ENCODE measurements at places on chromosomes 7 and 10.

GRCh38 chr10:105149371-105149891 lies 508.3 kb downstream of the SORCS3 start:
- no peak for DNase-seq

DNA sequence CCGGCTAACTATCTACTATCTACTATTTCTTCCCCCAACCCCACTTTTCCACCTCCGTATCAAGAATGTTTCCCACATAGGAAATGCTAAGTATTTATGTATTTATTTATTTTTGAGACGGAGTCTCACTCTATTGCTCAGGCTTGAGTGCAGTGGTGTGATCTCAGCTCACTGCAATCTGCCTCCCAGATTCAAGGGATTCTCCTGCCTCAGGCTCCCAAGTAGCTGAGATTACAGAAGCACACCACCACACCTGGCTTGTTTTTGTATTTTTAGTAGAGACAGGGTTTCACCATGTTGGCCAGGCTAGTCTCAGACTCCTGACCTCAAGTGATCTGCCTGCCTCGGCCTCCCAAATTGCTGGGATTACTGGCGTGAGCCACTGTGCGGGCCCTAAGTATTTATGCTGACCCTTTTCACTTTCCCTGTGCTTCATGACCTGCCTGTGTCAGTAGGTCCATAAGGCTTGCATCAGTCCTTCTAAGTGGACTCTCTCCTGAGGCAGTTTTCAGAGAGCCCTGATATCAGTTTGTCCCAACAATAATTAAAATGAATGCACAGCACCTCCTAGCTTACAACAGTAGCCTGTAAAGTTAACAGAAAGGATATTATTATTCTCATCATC lies 25.7 kb upstream of the FBXW4 start:
- no peak for DNase-seq

GRCh38 chr10:74310652-74311257 lies 159.7 kb downstream of the ADK start:
- DNase-seq, result no peak

DNA sequence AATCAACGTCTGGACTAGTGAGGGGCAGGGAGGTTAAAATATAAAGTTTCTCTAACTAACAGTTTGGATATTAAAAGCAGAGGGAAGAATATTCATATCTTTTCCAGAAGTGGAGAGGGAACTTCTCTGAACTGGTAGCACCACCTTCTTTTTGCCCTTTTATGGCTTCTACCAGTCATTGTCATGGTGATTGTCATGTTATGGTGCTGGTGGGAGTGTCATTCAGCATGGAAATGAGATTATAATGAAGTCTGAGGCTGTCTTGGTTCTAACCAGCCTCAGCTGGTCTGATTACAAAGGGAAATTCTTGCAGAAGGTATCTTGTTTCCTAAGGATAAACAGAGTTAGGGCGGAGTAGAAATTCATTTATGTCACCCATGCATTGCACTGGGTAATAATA lies 523.8 kb downstream of the ZWINT start:
- DNase-seq, result no peak

- no peak for DNase-seq
Observed at GRCh38 chr7:80791509-80791929, 127.3 kb downstream of the SEMA3C start.

- DNase-seq, result no peak
Observed at GRCh38 chr10:131996466-131997365, 15.0 kb upstream of the BNIP3 start.

- DNase-seq, result no peak
Observed at GRCh38 chr10:73405556-73405955, 8.3 kb downstream of the ANXA7 start.

DNA sequence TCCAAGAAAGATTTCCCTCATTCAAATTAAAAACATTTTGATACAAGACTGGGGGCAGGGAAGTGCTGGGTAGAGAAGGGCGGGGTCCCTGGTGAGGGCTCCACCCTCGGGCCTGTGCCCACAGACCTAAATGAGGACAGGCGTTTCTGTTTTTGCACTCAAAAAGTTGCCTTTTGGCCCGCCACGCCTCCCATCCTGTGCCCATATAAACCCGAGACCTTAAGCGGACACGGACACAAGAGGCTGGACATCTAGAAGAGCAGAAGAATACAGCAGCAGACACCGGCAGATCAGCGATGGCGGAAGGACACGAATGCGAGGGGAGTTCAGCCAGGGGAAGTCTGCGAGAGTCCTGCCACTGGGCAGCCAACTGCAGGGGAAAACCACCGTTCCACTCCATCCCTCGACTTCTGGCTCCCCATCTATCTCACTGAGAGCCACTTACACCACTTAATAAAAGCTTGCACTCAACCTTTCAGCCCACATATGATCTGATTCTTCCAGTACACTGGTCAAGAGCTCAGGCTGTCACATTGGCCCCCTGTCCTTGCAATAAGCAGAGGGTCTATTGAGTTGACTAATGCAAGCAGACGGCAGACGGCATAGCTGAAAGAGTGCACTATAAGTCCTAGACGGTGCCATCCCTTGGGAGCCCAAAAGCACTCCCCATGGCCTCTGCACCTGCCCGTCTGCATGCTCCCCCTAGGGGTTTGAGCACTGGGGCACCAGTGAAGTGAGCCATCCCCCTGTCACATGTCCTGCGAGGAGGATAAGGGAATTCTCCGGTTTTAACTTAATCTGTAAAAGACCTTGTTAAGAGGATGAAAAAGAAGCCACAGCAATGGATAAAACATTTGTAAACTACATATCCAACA lies 181.8 kb upstream of the PRSS1 start:
- DNase-seq, result no peak

- peak; percentile 49 for DNase-seq
Observed at GRCh38 chr10:49115015-49115795, at the start of gene VSTM4. TSS of gene VSTM4 (minus strand) at chr10:49115522. CDS start at chr10:49115485, 37 bp downstream.

GRCh38 chr7:14069961-14070360 lies 80.5 kb upstream of the ETV1 start:
- no peak for DNase-seq

DNA sequence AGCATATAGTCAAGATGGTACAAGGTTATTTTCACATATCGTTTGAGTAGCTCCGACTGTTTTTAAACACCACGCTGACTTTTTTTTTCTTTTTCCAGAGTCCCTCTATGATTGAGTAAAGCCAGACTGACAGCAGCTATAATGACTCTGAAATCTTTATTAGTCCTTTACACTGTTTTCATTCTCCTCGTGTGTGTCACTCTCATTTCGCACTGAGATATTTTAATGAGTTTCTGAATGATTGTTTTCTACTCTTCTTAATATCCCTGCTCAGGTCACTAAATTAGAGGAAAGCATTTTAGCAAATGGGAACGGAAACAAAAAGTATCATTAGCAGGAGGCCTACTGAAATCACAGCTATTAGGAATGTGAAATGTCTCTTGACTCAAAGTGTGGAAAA lies 162.3 kb upstream of the MTPN start:
- DNase-seq, result no peak

GRCh38 chr10:69840773-69841172 lies 39.1 kb downstream of the COL13A1 start:
- no peak for DNase-seq

DNA sequence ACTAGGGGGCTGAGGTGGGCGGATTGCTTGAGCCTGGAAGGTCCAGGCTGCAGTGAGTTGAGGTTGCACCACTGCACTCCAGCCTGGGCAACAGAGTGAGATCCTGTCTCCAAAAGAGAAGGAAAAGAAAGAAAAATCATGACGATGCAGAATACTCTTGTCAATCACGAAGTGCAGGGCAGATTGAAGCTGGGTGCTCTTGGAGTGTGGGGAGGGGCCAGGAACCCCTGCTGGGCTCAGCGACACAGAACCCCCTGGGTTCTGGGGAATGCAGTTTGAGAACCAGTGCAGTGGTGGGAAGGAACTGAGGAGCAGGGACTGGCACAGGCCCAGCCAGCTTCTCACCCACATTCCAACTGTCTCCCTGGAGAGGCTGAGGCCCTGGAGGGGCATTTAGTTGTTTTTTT lies 10.8 kb upstream of the INTS1 start:
- peak; percentile 63 for DNase-seq

GRCh38 chr10:124006526-124006925 lies 86.9 kb downstream of the CHST15 start:
- no peak for DNase-seq

- no peak for DNase-seq
Observed at GRCh38 chr10:4271193-4271592, 486.2 kb upstream of the KLF6 start.

DNA sequence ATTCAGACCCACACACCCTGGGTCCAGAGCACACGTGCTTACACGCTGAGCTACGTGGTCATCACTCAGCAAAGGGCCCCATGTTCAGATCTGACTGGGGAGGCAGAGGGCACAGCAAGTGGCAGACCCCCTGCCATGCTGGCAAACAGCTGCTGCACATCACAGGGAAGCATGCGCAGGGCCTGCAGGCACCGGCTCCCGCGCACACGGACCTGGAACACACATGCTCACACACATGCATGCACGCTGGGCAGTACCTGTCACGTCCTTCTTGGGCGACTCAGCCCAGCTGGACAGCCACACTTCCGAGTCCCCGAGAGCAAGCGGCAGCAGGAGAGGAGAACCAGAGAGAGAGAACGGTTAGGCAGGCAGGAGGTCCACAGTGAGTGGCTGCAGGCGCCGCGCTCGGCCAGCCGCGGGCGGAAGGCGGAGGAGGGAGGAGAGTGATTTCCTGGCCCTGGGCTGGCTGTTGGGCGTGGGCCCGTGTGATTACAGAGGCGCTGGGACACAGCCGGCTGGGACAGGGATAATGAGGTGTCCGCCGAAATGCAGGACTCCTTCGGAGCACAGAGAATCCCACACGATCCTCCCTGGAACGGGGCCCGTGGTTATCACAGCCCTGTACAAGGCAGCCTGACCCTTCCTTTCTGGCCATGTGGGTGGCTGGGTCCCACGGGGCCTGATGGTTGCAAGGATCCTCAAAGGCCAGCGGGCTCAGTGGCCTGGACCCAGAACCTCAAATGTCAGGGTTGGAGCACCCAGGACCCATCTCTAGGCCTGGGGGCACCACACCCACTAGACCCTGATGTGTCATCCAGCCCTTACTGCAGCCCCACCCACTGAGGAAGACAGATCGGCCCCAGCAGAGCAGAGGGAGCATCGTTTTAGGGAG lies 175.1 kb downstream of the NEURL1 start:
- DNase-seq, result peak; percentile 87

- DNase-seq, result no peak
Observed at GRCh38 chr7:631291-631711, 95.2 kb upstream of the DNAAF5 start.

GRCh38 chr10:124995605-124996004 lies 53.7 kb downstream of the ZRANB1 start:
- DNase-seq, result peak; percentile 2

DNA sequence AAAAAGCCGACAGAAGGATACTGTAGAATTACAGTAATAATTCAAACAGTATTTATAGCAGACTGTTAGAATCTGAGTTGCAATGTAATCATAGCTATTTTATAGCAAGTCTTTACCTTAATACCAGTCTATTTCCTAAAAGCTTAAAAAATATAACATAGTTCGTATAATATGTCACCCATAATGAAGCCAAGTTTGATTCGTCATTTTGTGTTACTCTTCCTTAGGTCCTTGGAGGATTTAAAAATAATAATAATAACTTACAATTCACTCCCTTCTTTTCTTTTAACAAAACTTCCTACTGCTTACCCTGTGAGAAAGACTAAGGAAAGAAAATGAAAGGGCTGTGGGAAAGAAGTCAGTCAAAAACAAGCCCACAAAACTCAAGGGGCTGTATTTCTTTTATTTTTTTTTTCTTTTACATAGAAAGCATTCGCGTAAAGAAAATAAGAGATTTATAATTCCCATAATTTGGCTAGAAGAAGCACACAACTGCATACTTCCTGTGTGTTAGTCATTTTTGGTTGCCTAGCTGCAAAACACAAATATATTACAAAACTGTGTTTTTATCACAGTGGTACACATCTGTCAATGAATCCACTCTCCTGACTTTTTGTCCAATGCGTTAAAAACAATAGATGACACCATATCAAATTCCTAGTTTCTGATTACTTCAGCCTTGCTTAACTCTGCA lies 187.2 kb upstream of the CELF2 start:
- peak; percentile 44 for DNase-seq

GRCh38 chr10:79022565-79023230 lies 46.1 kb upstream of the ZMIZ1 start:
- peak; percentile 54 for DNase-seq

DNA sequence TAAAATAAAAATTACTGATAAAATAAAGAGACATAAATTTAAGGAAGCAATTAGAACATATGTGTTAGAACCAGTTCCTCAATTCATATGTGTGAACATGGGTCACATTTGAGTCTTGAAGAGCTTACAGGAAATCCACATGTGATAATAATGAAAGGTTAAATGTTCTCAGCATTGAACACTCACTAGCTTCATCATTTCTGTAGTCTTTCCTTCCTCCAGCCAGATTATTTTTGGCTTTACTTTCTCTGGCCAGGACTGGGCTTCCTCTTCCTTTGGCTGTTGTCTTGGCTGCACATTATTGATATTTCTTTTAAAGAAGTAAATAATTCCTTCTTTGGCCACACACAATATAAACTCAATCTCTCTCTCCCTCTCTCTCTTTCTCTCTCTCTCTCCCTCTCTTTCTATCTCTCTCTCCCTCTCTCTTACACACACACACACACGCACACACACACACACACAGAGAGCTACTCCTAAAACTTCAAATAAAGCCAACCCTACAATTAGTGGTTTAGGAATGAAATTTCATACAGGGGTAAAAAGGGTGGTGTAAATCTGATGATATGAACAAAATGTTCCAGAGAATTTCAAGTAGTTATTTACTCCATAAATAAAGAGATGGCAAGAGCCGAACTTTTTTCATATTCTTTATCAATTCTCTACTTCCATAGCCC lies 171.2 kb downstream of the REEP3 start:
- no peak for DNase-seq

DNA sequence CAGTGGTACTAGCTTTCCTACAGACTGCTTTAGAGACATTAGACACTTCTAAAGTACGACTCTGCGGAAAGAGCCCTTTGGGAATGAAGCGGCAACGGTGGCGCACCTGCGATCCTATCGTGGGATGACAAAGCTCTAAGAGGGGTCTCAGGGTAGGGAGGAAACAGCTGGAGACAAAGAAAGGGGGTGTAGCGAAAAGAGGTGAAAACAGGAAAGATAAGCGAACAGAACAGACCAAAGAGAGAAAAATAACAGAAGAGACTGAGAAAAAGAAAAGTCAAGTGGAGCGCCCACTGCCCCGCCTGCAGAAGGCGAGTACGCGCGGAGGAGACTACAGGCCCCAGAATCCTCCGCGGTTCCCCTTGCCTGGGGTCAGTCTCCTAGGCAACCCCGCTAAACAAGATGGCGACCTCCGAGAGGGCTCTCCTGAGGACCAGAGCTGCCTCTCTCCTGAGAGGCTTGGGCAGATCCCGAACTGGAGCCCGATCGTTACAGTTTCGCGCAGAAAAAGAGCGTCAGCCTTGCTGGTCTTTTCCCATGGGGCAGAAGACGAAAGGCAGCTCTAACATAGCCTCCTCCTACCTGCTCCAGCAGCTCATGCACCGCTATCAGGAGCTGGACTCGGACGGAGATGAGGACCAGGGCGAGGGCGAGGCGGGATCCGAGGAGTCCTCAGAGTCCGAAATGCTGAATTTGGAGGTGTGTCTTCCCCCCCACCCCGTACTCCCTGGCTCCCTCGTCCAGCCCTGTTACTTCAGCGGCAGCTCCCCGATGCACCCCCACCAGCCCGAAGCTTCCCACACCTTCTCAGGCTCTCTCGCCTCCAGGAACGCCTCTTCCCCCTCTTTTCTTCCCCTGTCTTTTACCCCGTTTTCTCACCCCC lies at the start of gene LRGUK:
Gene LRGUK (plus strand): TSS at position 375 of the 883 bp plus-strand sequence. CDS start 28 bp downstream, at position 403.
- peak; percentile 87 for DNase-seq

- DNase-seq, result no peak
Observed at GRCh38 chr7:21603972-21604749, 61.3 kb downstream of the DNAH11 start.

GRCh38 chr7:101875283-101875846 lies 57.9 kb downstream of the CUX1 start:
- no peak for DNase-seq

- DNase-seq, result no peak
Observed at GRCh38 chr7:17716816-17717215, 223.5 kb downstream of the SNX13 start.

All from hepatic stellate cell (primary cell).